Left renal cortex interstitium (tissue), 4 donors: ENCODE measurements at places on chromosomes 12 and 14. TPM values are rescaled to one million over a fixed set of nuclear protein-coding genes. Genes with fewer than 3 reads are reported as not detected.

- DNase-seq = no peak
Measured at GRCh38 chr12:53478865-53479264, 20.4 kb downstream of the MAP3K12 start.

DNA sequence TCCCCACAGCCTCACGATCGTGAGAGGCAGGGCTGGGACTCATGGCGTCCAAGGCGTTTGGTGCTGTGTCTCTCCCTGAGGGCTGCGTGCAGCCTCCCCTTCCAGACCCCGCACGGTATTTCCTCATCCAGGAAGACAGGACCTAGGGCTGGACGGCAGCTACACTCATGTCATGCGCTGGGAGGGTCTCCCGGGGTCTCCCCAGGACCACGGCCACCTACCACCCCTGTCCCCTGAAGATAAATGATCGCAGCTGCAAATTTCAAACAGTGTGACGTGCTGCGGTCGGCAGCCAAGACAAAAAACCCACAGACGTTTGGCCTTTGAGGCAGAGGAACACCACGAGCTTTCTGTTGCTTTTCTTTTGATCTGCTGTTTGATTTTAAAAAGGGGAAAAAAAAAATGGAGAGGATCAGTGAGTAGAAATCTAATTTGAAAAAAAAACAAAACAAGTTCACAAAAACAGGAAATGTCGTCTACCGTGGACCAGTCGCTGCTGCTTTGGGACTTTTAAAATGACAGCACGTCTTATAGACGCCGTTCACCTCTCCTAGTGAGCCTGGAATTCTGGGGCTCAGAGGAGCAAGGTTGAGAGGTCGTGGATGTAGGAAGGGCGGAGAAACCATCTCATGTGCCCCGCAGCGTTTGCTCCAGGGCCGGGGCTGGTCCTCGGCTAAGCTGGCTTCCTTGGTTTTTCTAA is 237.6 kb downstream of the SLC41A2 start:
- no peak for DNase-seq

- no peak for DNase-seq
Measured at GRCh38 chr14:91175291-91176201, 61.7 kb downstream of the DGLUCY start.

DNA sequence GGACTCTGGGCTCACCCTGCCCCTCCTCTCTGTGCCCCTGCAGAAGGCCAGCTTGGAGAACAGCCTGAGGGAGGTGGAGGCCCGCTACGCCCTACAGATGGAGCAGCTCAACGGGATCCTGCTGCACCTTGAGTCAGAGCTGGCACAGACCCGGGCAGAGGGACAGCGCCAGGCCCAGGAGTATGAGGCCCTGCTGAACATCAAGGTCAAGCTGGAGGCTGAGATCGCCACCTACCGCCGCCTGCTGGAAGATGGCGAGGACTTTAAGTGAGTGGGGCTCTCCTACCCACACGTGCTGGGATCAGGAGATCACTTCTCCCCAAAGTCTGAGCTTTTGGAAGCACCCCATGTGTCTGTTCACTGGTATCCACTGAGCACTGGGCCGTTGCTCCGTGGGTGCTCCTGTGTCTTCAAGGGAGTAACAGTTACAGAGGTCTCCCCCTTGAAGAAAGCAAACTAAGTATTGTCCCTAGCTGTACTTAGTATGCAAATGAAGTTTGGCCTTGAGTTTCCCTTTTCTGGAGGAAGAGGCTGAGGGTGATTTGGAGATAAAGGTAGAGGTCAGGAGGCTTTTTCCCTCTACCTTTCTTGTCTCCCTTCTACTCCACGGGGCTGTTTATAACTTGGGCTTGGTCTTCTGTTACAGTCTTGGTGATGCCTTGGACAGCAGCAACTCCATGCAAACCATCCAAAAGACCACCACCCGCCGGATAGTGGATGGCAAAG is 3.3 kb downstream of the KRT18 start:
- no peak for DNase-seq

DNA sequence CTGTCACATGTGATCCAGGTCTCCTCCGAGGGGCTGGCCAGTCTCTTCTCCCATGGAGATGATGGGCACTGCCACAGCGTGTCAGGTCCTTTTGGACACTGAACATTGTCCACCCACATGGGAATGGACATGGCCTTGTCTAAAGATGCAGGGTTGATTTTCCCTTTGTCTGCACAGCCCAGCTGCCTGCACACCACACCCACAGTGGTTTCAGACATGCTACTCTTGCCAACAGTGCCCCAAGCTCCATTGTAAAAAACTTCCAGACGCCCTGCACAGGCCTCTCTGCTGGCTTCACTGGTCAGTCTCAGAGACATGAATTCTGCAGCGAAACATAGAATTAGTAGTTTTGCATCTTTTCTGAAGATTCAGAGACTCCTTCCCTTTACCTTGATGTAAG is 18.5 kb downstream of the CD163 start:
- no peak for DNase-seq

GRCh38 chr14:24310646-24311604 is at the start of gene LTB4R:
Gene LTB4R, plus strand, starts transcription at chr14:24311502. Its CDS starts 4,150 bp downstream, at chr14:24315652.
- DNase-seq = peak; percentile 55

- DNase-seq = no peak
Measured at GRCh38 chr14:80456209-80456608, 244.9 kb upstream of the DIO2 start.

DNA sequence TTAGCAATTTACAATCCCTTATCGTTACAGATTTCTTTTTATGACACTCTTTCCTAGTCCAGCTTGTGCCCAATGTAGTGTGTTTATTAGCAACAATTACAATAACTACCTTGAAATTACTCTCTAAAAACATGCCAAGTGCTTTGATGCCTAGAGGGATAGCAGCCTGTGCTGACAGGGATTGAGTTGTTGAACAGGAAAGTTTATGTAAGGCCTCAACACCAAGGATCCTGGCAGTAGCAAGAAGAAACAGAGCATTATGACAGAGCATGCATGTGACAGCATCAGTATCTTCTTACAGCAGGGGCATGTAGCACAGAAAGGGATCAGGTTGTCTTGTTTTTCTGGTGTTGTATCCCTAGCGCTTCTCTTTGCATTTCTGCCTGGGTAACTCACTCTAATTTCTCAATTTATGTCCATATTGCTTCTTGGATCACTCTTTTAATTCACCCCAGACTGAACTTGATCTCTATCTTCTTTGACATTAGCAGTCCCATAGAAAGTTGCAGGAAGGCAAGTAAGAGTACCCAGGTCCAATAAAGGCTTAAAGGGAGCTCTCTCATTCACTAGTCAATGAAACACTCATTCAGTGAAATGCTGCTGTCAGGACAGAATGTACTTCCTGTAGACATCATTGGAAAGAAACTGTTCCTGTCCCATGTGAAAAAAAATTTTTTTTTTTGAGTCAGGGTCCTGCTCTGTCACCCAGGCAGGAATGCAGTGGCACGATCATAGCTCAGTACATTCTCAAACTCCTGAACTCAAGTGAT is 220.0 kb upstream of the GRIP1 start:
- DNase-seq = no peak

DNA sequence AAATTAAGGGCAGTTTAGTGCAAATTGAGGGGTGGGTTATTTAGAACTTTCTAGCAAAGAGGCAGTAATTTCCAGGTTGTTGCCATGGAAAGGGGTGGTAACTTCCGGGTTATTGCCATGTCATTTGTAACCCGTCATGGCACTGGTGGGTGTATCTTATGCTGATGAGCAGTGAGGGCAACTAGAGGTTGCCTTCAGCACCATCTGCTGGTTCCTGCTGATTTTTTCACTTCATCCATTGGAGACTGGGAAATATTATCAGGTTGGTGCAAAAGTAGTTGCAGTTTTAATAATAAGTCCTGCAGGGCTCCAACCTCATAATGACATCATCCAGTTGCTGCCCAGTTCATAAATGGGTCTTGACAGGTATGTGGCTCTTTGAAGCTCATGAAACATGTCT is 24.4 kb upstream of the SERPINA4 start:
- no peak for DNase-seq

GRCh38 chr12:106910202-106910601 is 45.5 kb upstream of the TMEM263 start:
- no peak for DNase-seq

DNA sequence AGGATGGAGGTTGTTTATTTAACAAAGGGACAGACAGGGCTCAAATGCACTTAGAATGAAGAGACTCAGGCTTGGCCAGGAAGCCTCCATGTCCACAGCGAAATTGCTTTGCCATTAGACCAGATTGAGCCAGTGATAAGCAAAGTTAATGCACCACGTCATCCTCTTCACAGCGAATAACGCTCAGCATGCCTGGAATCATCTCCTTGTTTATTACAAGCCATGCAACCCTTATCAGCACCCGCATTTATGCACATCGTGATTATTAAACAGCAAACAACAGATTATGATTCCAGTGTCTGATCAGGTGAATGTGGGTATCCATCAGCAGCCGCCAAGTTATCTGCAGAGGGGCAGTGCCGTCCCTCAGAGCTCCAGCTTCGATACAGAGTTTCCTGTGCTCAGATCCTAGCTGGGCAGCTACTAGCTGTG is 175.0 kb upstream of the TMEM132C start:
- DNase-seq = no peak

DNA sequence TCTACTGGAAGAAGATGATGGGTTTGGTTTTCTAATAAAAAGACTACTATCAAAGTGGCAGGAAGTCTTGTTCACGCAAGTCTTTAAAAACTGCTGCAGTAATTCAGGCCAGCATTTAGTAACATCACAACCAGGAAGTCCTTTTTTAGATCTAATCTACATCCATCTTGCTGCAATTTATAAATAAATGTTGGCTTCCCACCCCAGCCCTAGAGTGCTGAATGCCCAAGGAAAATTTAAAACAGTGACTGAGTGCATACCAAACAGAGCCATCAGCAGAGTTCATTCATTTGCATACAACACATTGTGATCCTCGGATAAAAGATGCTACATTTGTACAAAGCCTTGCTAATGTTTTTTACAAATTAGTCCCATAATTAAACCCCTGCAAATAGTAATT is 72.1 kb downstream of the PHLDA1 start:
- no peak for DNase-seq

DNA sequence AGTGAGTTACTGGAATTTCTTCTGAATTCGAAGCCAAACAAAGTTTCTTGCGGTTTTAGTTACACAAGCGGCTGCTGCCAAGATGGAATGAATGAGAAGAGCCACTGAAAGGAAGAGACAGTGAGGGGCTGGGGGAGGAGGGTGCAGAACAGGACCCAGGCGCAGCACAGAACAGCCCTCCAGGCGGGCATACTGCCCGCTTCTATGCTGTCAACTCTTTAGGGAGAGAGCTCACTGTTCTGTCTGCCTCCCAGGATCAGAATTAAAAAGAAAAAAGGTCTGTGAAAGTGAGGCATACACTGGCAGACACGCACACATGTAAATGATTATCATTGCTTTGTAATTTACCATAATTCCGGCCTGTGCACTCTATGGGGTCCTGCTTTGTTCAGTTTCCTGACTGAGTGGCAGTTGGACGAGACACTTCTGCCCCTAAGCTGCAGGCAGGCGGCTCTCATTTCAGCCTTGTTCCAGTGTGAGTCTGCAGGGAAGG is 231.6 kb downstream of the CACNA1C start:
- DNase-seq = no peak

IRF9 gene
- polyA plus RNA-seq = 52.3 TPM

DIO2 gene
- polyA plus RNA-seq = 0.71 TPM

BCAT1 gene
- polyA plus RNA-seq = 47.8 TPM

RNASE3 gene
- not detected for polyA plus RNA-seq

RBP5 gene
- polyA plus RNA-seq = 49.6 TPM

PHC1 gene
- 97.9 TPM for polyA plus RNA-seq

GPRC5D gene
- 1.2 TPM for polyA plus RNA-seq

TOMM20L gene
- 1.5 TPM for polyA plus RNA-seq

ADSS1 gene
- polyA plus RNA-seq = 15.9 TPM

SLC2A14 gene
- 0.89 TPM for polyA plus RNA-seq

WDHD1 gene
- polyA plus RNA-seq = 15.3 TPM

CACNB3 gene
- polyA plus RNA-seq = 72.5 TPM
